LHCN-M2 (cell line): ENCODE measurements at places on chromosomes 5 and 9. TPM values are rescaled to one million over a fixed set of nuclear protein-coding genes. Genes with fewer than 3 reads are reported as not detected.

The UBE2QL1 gene
- not detected in 2 replicates for total RNA-seq

DNA sequence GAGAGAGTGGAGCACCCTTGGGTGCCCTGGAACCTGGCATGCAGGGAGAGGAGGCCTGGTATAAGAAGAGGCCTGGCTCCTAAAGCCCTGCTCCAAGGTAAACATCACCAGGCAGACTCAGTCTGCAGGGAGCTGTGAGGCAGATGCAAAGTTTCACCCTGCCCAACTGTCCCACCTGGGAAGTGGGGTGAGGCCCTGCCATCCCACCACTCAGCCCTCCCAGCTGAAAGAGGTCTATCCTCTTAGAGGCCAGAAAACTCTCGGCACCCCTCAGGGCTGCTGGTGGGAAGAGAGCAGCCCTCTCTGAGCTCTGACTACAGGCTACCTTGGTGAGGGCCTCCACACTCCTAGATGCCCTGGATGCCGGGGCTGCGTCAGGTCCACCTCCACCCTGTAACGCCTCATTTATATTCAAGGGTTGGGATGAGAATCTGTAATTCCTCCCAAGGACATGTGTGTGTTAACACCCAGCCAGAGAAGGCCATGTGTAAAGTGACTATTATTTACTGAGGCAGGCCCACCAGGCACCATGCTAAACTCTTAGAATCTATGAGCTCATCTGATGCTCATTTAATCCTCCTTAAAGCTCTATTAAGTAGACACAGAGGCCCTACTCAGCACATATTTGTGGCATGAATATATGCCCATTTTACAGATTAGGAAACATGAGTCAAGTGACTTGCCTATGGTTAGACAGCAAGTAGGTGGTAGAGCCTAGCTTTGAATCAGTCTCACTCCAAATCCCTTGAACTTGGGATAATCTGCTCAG is 205.9 kb downstream of the FSTL4 start:
- no peak for DNase-seq

- peak; percentile 86 for DNase-seq
These were observed 24.7 kb upstream of the LECT2 start for GRCh38 chr5:135979510-135979909.

DNA sequence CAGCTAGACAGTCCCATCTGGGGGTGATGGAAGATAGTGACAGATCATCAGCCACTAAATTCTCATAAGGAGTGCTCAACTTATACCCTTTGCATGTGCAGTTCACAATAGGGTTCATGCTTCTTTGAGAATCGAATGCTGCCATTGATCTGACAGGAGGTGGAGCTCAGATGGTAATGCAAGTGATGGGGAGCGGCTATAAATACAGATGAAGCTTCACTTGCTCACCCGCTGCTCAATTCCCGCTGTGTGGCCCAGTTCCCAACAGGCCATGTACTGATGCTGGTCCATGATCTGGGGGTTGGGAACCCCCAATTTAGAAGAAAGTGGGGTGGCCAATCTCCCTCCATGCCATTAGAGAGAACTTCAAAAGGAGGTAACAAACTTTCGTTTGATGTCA is 44.9 kb upstream of the ZNF462 start:
- no peak for DNase-seq
